ENCODE measurements at places on chromosomes 6 and 20.

DNA sequence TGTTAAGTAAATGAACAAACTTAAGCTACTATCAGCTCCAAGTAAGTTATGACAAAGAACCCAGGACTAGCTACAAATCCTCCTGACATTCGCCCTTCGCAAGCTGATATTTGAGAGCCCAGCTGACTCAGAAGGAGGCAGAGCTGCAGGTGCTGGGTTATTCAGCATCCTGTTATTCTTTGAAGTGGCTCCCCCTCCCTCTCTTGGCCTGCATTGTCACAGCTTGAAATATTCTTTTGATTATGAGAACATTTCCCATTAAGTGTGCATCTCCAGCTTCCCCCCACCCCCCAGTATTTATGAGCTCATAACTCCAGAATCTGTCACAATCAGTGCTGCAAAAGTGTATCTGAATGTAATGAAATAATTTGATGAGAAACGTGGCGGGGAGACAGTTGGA, 78.8 kb upstream of the RALY start:
- peak; percentile 4 for DNase-seq

- no peak for DNase-seq
Measured at GRCh38 chr6:88517737-88518136, 351.6 kb upstream of the CNR1 start.

DNA sequence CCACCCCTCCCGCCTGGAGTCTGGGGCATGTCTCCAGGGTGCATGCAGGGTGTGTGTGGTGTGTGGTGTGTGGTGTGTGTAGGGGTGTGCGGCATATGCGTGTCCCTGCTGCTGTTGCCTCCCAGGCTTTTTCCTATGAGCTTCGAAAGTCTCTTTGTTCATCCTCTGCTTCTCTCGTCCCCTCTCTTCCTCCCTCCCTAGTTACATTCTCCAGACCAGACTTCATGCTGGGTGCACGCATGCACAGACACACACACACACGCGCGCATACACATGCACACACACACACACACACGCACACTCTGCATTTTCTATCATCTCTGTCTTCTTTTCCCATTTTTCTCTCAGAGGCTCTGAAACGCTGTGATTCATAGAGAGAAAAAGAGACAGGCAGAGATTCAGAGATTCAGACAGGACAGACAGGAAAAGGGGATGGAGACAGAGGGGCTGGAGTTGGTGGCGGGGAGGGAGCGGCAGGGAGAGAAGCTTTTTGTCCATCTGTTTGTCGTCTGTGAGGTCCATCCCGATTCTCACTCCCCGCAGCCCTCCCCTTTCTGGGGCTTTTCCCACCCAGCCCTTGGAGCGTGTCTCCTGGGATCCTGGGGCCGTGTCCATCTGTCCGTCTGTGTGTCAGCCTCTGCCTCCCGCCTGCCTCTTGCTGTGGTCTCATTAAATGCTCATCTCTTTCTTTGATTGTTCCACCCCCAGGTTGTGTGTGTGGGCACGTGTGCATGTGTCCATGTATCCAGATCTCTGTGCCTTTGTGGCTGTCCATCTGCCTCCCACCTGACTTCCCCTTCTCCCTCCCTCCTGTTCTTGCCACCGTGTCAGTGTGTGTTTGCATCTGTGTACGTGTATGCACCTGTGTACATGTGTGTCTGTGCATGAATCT, 62.6 kb downstream of the SRC start:
- DNase-seq: no peak

GRCh38 chr6:136753624-136754023, 38.7 kb downstream of the MAP3K5 start:
- DNase-seq: peak; percentile 32

- no peak for DNase-seq
Measured at GRCh38 chr6:358432-358831, 33.1 kb upstream of the IRF4 start.

GRCh38 chr6:37459981-37460800, 27.2 kb downstream of the CMTR1 start:
- no peak for DNase-seq

DNA sequence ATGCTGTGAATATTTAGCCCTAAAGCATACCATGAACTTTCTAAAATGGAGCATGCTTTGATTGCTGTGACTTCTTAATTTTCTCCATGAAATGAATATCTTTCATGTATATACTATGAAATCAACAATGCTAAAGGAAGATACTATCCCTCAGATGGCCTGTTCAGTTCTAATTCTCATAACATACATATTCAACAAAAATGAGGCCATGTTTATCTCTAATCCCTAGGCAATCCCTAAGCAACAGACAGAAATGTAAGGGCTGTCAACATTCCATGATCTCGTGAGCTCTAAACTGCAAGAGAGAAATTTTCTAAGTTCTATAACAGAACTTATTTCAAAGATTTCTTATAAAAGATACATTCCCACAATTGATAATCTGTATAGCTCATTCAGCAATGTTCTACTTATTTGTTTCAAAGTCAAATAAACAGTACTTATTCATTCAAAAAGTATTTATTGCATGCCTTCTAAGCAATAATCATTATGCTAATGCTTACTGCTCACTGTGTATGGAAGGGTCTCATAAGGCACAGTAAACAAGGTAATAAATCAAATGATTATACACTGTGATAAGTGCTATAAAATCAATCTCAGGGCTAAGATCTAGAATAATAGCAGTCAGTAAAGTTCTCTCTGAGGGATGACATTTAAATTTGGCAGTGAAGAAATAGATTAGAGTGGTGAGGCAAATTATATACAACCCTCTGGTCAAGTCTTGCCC, 492.9 kb downstream of the PHF3 start:
- no peak for DNase-seq

GRCh38 chr6:129661536-129662405, 48.2 kb downstream of the ARHGAP18 start:
- DNase-seq: no peak

GRCh38 chr20:2283706-2284423, 11.9 kb upstream of the TGM3 start:
- no peak for DNase-seq

DNA sequence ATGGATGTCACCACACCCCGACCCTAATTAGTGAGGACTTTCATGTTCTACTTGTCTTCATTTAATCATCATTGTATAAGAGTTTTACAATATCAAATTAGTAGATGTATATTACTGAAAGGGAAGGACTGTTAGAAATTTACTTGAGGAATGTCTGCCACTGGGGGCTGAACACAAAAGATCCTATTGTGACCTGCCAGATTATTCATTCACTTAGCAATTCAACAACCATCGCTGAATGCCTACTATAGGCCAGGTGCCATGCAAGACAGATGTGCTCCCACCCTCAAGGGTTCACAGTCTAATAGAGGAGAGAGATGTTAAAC, 8.0 kb upstream of the RBCK1 start:
- DNase-seq: no peak
